ENCODE measurements at places on chromosomes 4 and X.

GRCh38 chr4:21921526-21922180 is 26.9 kb downstream of the KCNIP4 start:
- no peak for DNase-seq

- no peak for DNase-seq
These were observed 100.7 kb downstream of the CRLF2 start for GRCh38 chrX:1111601-1112300.

GRCh38 chrX:132031867-132032266 is 8.8 kb downstream of the STK26 start:
- no peak for DNase-seq

GRCh38 chrX:13397878-13398818 is 78.3 kb upstream of the ATXN3L start:
- DNase-seq = peak; percentile 98

DNA sequence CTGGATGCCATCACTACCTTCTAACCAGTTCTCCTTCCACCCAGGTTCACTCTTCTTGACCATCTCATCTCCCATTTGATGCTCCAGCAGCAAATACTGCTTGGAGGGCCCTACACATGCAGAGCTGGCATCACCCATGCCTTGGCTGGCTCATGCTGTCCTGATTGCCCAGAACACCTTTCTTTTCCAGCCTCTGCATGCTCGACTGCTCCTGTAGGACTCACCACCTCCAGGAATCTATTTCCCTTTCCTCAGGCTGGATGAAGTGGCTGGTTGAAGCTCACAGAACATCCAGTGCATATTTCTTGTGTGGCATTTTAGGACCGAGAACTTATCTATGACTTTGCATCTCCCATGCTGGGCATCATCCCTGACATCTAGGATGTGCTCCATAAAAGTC is 148.3 kb downstream of the CPEB2 start:
- DNase-seq = no peak

GRCh38 chr4:71334465-71334882 is 4.3 kb upstream of the SLC4A4 start:
- no peak for DNase-seq

- no peak for DNase-seq
These were observed 201.4 kb downstream of the MAGEB17 start for GRCh38 chrX:16368696-16369095.

DNA sequence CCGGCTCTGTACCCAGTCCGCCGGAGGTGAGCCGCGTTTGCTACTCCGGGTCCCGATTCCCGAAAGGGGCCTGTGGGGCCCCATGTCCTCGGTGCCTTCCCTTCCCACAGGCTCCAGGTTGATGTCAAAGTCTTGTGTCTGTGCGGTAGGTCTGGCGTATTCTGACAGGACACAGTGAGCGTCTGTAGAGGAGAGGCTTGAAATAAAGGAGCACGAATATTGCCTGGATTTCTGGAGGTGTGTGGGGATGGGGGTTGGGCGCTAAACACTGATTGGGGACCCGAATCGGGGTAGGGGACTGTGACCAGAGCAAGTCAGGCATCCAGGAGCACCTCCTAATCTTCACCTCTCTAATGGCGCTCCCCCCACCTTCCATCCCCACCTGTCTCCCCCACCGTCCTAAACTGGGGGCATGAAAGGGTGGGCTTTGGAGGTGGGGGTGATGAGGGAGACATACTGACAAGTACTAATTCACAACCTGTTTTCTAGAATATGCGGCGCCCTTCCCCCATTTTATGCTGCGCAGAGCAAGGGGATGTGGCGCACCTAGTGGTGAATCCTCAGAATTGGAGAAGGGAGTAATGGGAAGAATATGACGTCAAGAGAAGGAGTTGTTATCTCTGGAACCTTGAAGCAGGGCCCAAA is 855 bp downstream of the GPRASP2 start:
- DNase-seq = peak; percentile 63

DNA sequence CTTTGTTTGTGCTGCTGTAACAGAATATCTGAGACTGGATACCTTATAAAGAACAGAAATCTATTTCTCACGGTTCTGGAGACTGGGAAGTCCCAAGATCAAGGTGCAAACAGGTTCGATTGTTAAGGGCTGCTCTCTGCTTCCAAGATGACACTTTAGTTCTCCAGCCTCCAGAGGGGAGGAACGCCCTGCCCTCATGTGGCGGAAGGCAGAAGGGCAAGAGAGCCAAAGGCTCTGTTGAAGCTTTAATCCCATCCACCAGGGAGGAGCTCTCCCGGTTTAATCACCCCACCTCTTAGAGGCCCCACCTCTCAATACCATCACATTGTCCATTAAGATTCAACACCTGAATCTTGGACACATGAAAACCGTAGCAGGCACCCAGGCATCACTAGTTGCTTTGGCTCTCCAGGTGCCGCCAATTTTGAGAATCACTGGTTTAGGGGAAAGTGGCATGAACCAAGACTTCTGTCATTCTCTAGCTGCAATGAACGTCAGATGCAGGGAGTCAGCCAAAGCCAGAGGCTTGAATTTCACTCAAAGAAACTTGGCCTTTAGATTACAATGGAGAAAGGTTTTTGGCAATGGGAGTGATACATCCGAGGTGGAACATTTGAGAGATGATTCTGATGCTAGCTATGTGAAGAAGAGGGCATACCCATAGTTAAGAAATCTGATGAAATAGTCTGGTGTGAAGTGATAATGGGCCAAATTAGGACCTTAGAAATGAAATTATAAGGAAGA is 15.7 kb downstream of the FHL1 start:
- DNase-seq = peak; percentile 66

GRCh38 chr4:71020611-71021010 is 27.2 kb downstream of the DCK start:
- DNase-seq = peak; percentile 57

GRCh38 chr4:137530176-137530575 is 2.1 kb downstream of the PCDH18 start:
- no peak for DNase-seq

DNA sequence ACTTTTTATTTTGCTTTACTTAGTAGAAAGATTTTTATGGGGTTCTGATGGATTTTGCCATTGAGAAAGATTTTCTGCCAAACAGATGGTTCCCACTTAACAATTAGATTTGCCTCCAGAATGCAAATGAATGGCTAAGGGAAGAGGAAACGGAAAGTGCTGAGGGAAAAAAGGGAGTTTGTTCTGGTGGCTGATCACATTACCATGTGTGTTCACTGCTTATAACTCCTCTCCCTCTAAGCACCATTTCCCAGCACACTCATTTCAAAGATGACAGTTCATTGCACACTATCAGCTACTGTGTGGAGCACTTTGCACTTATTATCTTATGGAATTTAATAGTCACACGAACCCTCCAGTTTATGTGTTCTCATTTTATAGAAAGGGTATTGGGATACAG is 68.0 kb upstream of the GRID2 start:
- no peak for DNase-seq

- DNase-seq = peak; percentile 12
These were observed 12.5 kb downstream of the SEC24D start for GRCh38 chr4:118823471-118823870.

GRCh38 chrX:133609166-133609565 is 193.9 kb upstream of the GPC4 start:
- DNase-seq = no peak

DNA sequence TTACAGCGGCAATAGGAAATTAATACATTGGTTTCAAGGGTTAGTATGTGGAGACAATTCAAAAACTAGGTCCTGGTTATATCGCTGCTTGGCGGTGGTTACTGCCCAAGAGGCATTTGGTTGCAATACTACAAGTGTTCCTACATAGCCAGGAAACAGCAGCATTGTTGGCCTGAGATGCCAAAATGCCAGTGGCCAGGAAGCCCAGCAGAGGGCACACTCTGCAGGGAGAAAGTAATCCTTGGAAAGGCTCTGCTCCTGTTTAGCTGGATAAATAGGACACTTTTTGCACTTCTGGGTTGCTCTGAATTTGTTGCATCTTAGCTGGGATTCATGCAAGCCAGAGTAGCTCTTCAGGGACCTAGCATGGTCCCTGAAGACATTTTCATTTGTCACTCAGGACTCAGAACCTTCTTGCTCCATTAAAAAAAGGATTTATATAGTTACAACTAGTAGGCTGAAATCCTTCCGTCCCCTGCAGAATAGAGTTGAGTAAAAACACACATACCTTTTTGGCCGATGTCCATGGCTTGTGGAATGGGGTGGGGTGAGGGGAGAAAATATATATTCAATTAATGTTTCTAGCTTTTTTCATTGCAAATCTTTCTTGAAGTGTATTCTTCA is 8.1 kb upstream of the GPR119 start:
- DNase-seq = peak; percentile 65

DNA sequence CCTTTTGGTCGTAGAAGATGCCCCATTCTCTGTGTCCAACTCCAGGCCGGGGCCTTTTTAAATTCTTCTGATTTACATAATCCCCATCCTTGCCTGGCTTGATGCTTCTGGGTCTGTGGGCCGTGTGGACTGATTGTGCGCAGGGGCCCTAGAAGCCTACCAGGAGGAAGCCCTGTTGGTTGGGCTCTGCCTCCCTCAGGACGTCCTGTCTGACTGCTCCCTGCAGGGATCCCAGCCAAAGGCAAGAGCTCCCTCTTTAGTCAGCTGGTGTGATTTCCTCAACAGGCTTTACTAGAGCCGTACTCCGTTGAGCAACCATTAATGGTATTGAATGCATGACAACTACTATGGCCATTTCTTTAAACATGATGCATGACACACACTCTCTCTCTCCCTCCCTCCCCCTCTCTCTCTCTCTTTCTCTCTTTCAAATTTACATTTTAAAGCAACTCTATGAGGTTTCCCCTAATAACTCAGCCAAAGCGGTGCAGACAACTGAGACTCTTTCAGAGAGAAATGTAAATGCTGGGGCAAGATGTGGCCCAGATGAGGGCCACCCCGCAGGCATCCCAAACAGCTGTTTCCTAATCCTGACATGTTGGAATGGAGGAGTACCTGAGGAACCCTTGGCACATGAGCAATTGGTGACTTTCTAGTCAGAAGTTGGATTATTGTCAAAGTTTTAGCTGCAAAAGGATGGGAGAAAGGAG is 117.3 kb downstream of the DRD5 start:
- peak; percentile 58 for DNase-seq

DNA sequence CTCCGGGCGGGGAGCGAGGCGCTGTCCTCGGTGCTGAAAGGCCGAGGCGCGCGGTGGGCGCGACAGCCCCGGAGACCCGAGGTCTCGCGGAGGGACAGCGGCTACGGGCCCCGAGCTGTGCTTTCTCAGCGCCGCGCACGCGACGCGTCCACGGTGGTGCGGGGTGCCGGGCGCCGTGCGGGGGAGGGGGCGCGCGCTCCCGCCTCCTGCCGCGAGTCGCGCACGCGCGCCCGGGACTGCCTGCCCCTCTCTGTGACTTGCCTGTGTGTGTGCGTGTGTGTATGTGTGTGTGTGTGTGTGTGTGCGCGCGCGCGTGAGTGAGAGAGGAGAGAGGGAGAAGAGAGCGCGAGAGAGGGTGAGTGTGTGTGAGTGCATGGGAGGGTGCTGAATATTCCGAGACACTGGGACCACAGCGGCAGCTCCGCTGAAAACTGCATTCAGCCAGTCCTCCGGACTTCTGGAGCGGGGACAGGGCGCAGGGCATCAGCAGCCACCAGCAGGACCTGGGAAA is at the start of gene GRIA2:
GRIA2 (plus strand) TSS at position 358 of the 511 bp plus-strand sequence. CDS start 315 bp downstream, outside the sequence.
- peak; percentile 54 for DNase-seq

GRCh38 chr4:23922013-23922412 is 32.2 kb upstream of the PPARGC1A start:
- DNase-seq = no peak

DNA sequence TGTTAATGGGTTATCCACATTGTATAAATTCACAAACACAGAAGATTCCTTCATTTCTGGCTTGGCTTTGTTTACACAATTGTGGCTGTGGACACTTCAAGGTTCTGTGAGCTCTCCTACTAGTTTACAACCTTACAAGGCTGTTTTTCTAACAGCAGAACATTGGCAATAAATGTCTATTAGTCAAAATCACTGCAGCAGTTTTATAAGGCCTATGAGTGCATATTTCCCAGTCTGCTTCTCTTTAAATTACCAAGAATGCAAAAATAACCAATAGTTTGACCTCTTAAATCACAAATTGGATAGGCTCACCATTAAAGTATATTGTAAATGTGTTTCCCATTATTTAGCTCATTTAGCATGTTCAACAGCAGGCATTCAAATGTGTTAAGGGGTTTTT is 239.2 kb downstream of the DKK2 start:
- DNase-seq = no peak

- DNase-seq = no peak
These were observed 185.5 kb upstream of the RBPJ start for GRCh38 chr4:26135331-26135730.

- DNase-seq = no peak
These were observed 8.0 kb downstream of the GASK1B start for GRCh38 chr4:158164768-158165213.

- no peak for DNase-seq
These were observed 1.8 kb downstream of the AVPR2 start for GRCh38 chrX:153906126-153906917.

DNA sequence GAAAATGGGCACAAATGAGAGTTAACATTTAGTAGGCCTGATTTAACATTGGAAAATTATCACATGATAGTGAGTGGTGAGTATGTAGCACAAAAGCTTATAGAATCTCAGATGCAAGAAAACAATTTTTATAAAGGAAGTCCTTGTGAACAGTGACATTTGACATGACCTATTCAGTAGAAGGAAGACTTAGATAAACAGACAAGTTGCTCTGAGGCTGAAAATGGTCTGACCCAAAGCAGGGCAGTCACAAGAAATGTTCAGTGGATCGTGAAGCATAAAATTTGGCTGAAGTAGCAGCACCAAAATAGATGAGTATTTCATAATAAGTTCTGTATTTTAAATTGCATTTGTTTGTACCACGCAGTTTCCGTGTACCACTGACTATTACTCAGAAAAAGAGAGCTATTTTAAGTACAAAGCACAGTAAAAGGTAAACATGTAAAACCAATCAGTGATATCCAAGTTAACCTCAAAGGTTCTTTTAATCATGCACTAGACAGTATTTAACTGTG is 605.7 kb upstream of the PABPC4L start:
- no peak for DNase-seq
